Prostate gland (tissue), 2 donors: ENCODE measurements at places on chromosomes 11 and 22. TPM values are rescaled to one million over a fixed set of nuclear protein-coding genes. Genes with fewer than 3 reads are reported as not detected.

- H3K27me3 ChIP-seq = no peaks in the 10 kb centered on the region
- no peak for DNase-seq
- no peak overlapping the region for H3K4me3 ChIP-seq
- no peaks in the 10 kb centered on the region for H3K4me1 ChIP-seq
- no peaks in the 10 kb centered on the region for H3K36me3 ChIP-seq
These were observed 13.6 kb downstream of the MRGPRD start for GRCh38 chr11:68966894-68967780.

DNA sequence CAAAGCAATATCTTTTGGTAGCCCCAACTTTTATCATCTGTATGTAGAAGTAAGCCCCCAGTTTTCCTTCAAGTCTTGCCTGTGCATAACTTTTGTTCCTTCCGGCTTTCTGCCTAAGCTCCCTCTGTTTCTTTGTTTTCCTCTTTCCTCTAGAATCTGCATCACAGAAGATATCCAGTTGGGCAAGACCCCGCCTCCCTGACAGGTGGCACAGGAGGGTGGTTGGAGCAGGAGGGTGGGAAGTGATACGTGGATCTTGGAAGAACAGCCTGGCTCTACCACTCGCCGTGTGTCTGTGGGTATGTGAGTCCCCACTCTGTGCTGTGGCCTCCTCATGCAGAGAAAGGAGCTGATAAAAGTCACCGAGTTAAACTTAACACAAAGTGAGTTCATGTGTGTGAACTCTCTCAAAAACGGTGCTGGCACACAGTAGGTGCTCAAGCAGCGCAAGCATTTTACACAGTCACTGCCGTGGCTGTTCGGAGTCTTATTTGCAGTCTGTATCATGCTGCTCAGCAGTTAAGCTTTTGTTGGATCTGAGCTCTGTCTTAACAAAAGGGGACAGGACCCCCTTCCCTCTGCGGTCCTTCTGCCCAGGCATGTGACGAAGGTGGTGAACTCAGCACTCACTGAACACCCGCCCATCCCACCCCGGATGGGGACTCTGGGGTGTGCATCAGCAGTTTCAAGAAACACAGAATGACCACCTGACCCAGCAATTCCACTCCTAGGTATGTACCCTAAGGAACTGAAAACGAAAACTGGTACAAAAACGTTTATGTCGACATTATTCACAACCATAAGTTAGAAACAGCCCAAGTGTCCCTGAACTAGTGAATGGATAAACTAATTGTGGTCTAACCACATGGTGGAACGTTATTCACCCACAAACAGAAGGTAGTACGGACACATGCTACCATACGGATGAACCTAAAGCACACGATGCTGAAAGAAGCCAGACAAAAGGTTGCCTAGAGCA is 249.1 kb downstream of the CTTN start:
- no peaks in the 10 kb centered on the region for H3K4me1 ChIP-seq
- no peak for DNase-seq
- H3K27me3 ChIP-seq = no peaks in the 10 kb centered on the region
- H3K4me3 ChIP-seq = no peak overlapping the region

GRCh38 chr11:9019861-9020260 is 16.1 kb upstream of the NRIP3 start:
- H3K4me1 ChIP-seq = no peaks in the 10 kb centered on the region
- H3K36me3 ChIP-seq = no peaks in the 10 kb centered on the region
- H3K27me3 ChIP-seq = peaks cover 2% of the 10 kb centered on the region
- no peak overlapping the region for H3K4me3 ChIP-seq

GRCh38 chr11:46200537-46201281 is 76.8 kb upstream of the CREB3L1 start:
- H3K36me3 ChIP-seq = no peaks in the 10 kb centered on the region
- no peak overlapping the region for H3K27ac ChIP-seq
- no peaks in the 10 kb centered on the region for H3K4me1 ChIP-seq
- peaks cover 2% of the 10 kb centered on the region for H3K27me3 ChIP-seq

- H3K4me3 ChIP-seq = no peak overlapping the region
- no peak for DNase-seq
- peaks cover 2% of the 10 kb centered on the region for H3K4me1 ChIP-seq
- H3K27me3 ChIP-seq = no peaks in the 10 kb centered on the region
These were observed 110.9 kb downstream of the SWAP70 start for GRCh38 chr11:9774591-9775397.

DNA sequence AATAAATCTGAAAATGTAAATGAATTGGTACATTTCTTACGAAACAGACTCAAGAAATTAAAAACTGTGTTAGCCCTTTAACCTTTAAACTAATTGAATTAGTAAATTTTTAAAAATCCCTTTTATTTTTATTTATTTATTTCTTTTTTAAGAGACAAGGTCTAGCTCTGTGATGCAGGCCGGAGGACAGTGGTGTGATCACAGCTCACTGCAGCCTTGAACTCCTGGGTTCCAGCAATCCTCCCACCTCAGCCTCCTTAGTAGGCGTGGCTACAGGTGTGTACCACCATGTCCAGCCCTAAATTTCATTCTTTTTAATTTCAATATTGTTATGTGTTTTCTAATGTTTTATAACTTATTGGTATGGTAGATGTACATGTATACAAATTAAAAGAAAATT is 72.6 kb downstream of the MYEOV start:
- no peaks in the 10 kb centered on the region for H3K36me3 ChIP-seq
- DNase-seq = no peak
- H3K4me3 ChIP-seq = no peak overlapping the region
- no peak overlapping the region for H3K27ac ChIP-seq

DNA sequence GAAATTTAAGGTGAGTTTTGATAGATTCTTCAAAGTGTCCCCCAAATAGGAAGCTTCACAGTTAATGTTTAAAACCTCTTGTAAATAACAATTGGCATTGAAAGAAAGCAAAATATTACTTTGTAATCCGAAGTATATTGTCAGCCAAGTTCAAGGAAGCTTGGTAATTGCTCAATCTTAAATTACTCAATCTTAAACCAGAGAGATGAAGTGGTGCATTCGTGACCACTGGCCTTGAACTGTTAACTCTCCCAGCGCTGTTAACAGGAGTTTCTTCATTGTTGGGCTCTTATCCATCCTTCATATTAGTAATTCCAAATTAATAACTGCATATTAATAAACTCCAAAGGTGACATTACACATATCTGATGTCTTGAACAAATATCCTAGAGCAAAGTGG is 20.6 kb upstream of the FDX1 start:
- H3K36me3 ChIP-seq = no peaks in the 10 kb centered on the region
- no peak for DNase-seq
- no peaks in the 10 kb centered on the region for H3K4me1 ChIP-seq
- no peak overlapping the region for H3K27ac ChIP-seq
- H3K4me3 ChIP-seq = no peak overlapping the region

GRCh38 chr11:38143852-38144251 is 1545.8 kb upstream of the RAG2 start:
- no peaks in the 10 kb centered on the region for H3K27me3 ChIP-seq
- no peak overlapping the region for H3K27ac ChIP-seq
- H3K36me3 ChIP-seq = no peaks in the 10 kb centered on the region
- H3K4me1 ChIP-seq = no peaks in the 10 kb centered on the region

The SNX32 gene
- total RNA-seq = not detected

- H3K27me3 ChIP-seq = no peaks in the 10 kb centered on the region
- no peak overlapping the region for H3K4me3 ChIP-seq
- no peak overlapping the region for H3K27ac ChIP-seq
These were observed 23.5 kb upstream of the P2RY2 start for GRCh38 chr11:73194593-73194992.

The TBX10 gene
- total RNA-seq = not detected
